ENCODE measurements at places on chromosomes 5 and 9.

- H3K27ac ChIP-seq = peak overlapping the region; percentile 98
- H3K4me3 ChIP-seq = peak overlapping the region; percentile 18
- peaks cover 9% of the 10 kb centered on the region for H3K36me3 ChIP-seq
- no peak for DNase-seq
- no peaks in the 10 kb centered on the region for H3K27me3 ChIP-seq
- peaks cover 47% of the 10 kb centered on the region for H3K4me1 ChIP-seq
Observed at GRCh38 chr9:75471549-75472114, 383.3 kb downstream of the OSTF1 start.

DNA sequence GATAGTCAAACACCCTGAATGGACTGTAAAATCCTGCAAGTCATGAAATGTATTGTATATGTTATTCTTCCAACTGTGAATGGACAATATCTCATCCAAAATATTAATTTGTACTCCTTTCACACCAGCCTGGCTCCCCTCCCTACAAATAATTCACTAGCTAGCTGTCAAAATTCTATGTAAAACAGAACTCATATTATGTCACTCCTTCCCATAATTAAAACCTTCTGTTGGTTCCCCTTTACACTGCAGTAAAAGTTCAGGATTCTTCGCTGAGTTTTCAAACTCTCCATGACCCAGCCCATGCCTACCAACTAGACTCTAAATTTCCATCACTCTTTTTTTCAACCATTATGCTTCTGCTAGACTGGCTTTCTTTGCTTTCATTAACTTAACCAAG, 857.1 kb downstream of the TAF11L14 start:
- no peak for DNase-seq
- H3K4me1 ChIP-seq = peaks cover 31% of the 10 kb centered on the region
- H3K27me3 ChIP-seq = no peaks in the 10 kb centered on the region
- H3K4me3 ChIP-seq = no peak overlapping the region
- H3K27ac ChIP-seq = no peak overlapping the region

GRCh38 chr5:32206509-32207354, 32.6 kb upstream of the GOLPH3 start:
- peaks cover 15% of the 10 kb centered on the region for H3K36me3 ChIP-seq
- H3K4me1 ChIP-seq = peaks cover 10% of the 10 kb centered on the region
- no peak for DNase-seq
- no peaks in the 10 kb centered on the region for H3K27me3 ChIP-seq
- H3K4me3 ChIP-seq = no peak overlapping the region
- H3K27ac ChIP-seq = no peak overlapping the region

- peaks cover 32% of the 10 kb centered on the region for H3K27me3 ChIP-seq
- H3K27ac ChIP-seq = no peak overlapping the region
- no peak for DNase-seq
- peak overlapping the region; percentile 72 for H3K4me3 ChIP-seq
- H3K4me1 ChIP-seq = peaks cover 21% of the 10 kb centered on the region
Observed at GRCh38 chr9:134068744-134069479, 1.1 kb upstream of the BRD3 start.

DNA sequence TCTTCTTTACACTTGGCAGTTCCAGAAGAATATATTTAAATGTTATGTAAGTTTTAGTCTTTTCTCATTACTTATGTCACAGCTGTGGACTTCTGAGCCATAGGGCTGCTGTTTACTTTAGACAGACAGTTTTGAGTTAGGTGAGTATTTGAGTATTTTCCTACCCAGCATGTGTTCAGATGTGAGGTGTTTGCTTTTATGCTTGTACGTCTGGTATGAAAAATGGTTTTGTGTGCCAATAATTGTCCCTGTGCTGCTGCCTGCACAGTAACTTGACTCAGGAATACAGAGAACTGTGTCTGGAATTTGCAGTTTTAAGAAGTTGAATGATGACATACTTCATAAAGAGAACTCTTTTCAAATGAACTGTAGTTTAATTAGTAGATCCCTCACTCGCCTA, 20.8 kb downstream of the MEGF10 start:
- no peak overlapping the region for H3K4me3 ChIP-seq
- H3K36me3 ChIP-seq = peaks cover 10% of the 10 kb centered on the region
- DNase-seq = no peak
- H3K4me1 ChIP-seq = peaks cover 63% of the 10 kb centered on the region
- no peaks in the 10 kb centered on the region for H3K27me3 ChIP-seq

- no peaks in the 10 kb centered on the region for H3K36me3 ChIP-seq
- H3K27me3 ChIP-seq = no peaks in the 10 kb centered on the region
- H3K27ac ChIP-seq = no peak overlapping the region
- no peaks in the 10 kb centered on the region for H3K4me1 ChIP-seq
- H3K4me3 ChIP-seq = no peak overlapping the region
- peak; percentile 22 for DNase-seq
Observed at GRCh38 chr5:163821142-163821541, 315.7 kb downstream of the MAT2B start.

DNA sequence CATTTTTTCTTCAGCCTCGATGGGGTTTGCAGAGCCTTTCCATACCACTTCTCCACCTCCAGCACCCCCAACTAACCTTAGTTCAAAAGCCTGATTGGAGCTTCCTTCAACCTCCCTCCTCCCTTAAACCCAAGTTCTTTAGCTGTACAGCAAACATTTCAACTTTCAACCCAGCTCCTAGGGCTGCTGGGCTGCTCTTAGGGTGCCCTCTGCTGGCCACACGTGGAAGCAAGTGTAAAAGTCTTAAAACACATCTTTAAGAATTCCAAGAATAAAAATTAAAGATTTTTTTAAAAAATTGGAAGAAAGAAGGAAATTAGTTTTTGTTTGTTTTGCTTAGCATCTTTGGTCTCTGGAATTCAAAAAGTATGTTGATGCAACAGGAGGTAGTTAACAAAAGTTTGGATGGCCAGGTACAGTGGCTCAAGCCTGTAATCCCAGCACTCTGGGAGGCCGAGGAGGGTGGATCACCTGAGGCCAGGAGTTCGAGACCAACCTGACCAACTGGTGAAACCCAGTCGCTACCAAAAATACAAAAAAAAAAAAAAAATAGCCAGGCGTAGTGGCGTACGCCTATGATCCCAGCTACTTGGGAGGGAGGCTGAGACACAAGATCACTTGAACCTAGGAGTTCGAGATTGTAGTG, 15.5 kb upstream of the HSD17B3 start:
- H3K4me3 ChIP-seq = no peak overlapping the region
- DNase-seq = no peak
- H3K36me3 ChIP-seq = peaks cover 24% of the 10 kb centered on the region
- peaks cover 18% of the 10 kb centered on the region for H3K4me1 ChIP-seq

DNA sequence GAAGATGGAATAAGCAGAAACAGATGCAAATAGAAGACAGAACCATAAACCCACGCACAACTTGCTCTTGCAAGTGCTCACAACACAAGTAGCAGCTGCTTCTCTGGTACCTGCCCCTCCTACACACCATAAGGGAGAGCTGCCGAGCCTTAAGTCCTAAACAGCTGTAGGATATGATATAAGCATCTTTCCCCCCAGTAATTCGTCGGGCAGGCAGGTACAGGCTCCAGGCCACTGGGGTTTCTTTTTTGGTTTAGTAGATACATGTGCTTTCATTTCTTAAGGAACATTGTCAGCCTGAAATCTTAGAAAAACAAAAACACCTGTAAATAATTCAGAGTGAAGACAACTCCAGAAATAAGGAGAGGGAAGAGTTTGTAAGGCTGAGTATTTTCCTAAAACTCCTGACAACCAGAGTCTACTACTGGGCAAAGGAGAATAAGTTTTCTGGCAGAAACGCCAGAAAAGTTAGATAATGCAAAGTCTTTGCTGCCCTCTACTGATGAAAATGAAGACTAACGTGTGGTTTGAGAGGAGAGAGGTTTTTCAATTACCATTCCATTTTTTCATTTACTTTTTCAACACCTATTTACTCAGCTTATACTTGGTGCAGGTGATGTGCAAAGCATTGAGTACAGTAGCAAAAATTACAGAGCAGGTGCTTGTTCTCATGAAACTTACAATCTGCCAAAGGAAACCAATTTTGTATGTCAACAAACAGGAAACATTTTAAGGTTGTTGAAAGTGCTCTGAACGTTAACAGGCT, 20.1 kb upstream of the TCERG1 start:
- no peaks in the 10 kb centered on the region for H3K36me3 ChIP-seq
- no peak overlapping the region for H3K27ac ChIP-seq
- H3K4me1 ChIP-seq = no peaks in the 10 kb centered on the region
- no peak for DNase-seq
- no peak overlapping the region for H3K4me3 ChIP-seq
- no peaks in the 10 kb centered on the region for H3K27me3 ChIP-seq

DNA sequence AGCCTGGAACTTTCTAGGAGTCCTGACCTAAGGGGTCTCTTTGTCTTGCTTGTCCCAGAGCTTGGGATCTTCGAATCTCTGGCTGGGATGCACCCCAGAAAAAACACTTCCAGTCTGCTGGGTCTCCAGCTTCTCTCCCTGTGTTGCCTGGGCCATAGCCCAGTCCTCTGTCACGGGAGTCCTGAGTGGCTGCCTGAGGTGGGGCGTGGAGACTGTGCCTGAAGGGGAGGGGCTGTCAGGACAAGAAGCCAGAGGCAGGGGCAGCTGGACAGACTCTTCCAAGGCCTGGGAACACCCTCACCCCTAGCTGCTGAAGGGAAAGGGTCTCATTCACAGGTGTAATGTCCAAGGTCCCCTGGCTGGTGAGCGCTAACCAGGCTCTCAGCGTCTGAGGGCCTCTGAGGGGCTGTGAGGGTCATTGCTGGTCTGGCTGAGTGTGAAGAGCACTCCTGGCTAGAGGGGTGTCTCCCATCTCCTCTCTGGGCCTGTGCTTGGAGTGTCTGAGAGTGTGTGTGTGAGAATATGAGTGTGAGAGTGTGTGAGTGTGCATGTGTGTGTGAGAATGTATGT, 20.4 kb upstream of the COL27A1 start:
- H3K4me3 ChIP-seq = no peak overlapping the region
- H3K27ac ChIP-seq = no peak overlapping the region
- no peak for DNase-seq
- peaks cover 10% of the 10 kb centered on the region for H3K4me1 ChIP-seq
- H3K36me3 ChIP-seq = no peaks in the 10 kb centered on the region
- H3K27me3 ChIP-seq = peaks cover 45% of the 10 kb centered on the region

- no peaks in the 10 kb centered on the region for H3K27me3 ChIP-seq
- H3K4me1 ChIP-seq = no peaks in the 10 kb centered on the region
- H3K36me3 ChIP-seq = no peaks in the 10 kb centered on the region
- DNase-seq = no peak
- H3K27ac ChIP-seq = no peak overlapping the region
Observed at GRCh38 chr5:40754381-40755092, 1.2 kb downstream of the TTC33 start.

DNA sequence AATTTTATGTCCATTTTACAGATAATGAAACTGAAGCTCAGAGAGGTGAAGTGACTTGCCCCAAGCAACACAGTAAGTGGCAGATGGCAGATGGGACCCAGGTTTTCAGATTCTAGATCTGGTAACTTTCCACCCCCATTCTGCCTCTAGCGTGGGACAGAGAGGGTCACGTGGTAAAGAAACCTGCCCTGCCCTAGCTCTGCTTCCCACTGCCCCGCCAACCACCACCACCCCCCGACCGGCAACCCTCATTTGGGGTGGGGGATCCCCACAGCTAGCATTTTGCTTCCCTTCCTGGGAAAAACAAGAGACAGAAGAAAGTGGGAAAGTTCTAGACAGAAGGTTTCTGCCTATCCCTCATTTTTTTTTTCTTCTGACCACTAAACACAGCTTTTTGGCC, 172.5 kb downstream of the ACTL7B start:
- no peak for DNase-seq
- H3K4me1 ChIP-seq = peaks cover 20% of the 10 kb centered on the region
- no peak overlapping the region for H3K27ac ChIP-seq
- H3K36me3 ChIP-seq = peaks cover 12% of the 10 kb centered on the region

GRCh38 chr9:76525196-76525595, 66.2 kb downstream of the GCNT1 start:
- no peak for DNase-seq
- no peaks in the 10 kb centered on the region for H3K4me1 ChIP-seq
- no peak overlapping the region for H3K4me3 ChIP-seq
- no peak overlapping the region for H3K27ac ChIP-seq
- peaks cover 3% of the 10 kb centered on the region for H3K36me3 ChIP-seq

GRCh38 chr9:106632621-106633020, 230.3 kb upstream of the ZNF462 start:
- H3K27ac ChIP-seq = no peak overlapping the region
- no peaks in the 10 kb centered on the region for H3K36me3 ChIP-seq
- DNase-seq = no peak
- no peaks in the 10 kb centered on the region for H3K27me3 ChIP-seq
- 0 out of 2 replicates have a peak, but pooled peaks cover 5% of the 10 kb centered on the region for H3K4me1 ChIP-seq

DNA sequence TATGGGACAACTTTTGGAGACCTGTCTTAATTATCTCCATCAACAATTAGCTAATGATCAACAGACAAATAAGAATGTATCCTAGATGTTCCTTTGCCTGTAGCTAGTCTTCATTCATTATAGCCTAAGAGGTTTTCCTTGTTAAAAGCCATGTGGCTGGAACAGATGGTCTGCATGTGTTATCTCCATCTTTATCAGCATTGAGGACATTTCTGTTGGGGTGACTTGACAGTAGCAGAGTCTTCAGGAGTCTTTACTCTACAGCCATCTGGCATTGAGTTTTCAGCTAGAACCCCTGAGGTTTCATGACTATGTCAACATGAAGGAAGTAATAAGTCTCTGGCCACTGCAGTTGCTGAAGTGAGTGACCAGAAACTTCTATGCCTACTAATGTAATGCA, 106.6 kb upstream of the TLE4 start:
- no peak overlapping the region for H3K4me3 ChIP-seq
- H3K27ac ChIP-seq = no peak overlapping the region
- no peaks in the 10 kb centered on the region for H3K27me3 ChIP-seq
- no peaks in the 10 kb centered on the region for H3K4me1 ChIP-seq

DNA sequence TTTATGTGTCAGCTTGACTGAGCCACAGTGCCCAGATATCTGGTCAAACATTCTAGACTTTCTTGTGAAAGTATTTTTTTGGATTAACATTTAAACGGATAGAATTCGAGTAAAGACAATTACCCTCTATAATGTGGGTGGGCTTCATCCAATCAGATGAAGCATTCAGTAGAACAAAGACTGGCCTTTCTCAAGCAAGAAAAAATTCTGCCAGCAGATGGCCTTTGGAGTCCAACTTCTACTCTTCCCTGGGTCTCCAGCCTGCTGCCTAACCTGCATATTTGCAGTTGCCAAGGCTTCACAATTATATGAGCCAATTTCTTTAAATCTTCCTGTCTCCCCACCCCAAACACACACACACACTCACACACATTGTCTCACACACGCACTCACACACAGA, 86.4 kb downstream of the MED10 start:
- no peaks in the 10 kb centered on the region for H3K36me3 ChIP-seq
- H3K4me3 ChIP-seq = no peak overlapping the region
- peaks cover 54% of the 10 kb centered on the region for H3K27me3 ChIP-seq
- no peak overlapping the region for H3K27ac ChIP-seq
- no peaks in the 10 kb centered on the region for H3K4me1 ChIP-seq

- H3K4me3 ChIP-seq = no peak overlapping the region
- peaks cover 9% of the 10 kb centered on the region for H3K36me3 ChIP-seq
- H3K4me1 ChIP-seq = peaks cover 28% of the 10 kb centered on the region
- no peaks in the 10 kb centered on the region for H3K27me3 ChIP-seq
- H3K27ac ChIP-seq = peak overlapping the region; percentile 55
Observed at GRCh38 chr9:2332663-2333062, 288.9 kb upstream of the VLDLR start.

All from WTC11 (cell line).